Activated naive CD8-positive, alpha-beta T cell treated with anti-CD3 and anti-CD28 coated beads, Interleukin-2, amount 10 ng/mL, durations not matched to agents 7 days and 5 days (primary cell): ENCODE measurements at places on chromosomes 1 and 21.
A peak's percentile ranks its signal among the peaks of the same experiment; 100 is the strongest.

DNA sequence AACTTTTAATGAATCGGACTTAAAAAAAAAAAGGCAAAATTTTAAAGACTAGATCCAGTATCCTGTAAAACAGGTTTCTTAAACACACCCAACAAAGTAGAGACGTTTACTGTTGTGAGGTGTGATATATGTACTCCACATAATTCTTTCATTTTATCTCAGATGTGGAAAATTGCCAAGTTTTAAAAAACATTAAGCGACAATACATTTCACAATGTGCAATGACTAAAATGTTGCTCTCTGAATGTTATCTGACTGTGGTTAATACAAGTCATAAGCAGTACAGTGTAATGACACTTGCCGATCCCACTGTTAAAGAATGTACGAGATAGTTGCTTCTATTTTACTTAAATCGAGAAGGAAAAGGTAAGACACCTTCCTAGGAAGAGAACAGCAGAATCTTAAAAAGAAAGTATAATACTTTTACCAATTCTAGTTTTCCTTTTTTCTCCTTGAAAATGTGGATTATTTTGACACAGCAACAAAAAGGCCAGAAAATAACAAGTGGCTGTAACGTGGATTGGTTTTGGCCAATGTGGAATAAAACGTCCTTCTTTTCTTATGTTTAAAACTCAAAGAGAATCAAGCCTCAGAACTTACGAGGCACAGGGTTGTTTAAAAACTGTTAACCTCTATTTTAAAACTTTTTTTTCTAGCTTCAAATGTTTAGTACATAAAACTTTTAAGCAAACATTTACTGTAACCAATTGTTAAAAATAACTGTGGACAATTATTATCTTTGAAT is 51.4 kb downstream of the TP53BP2 start:
- H3K36me3 ChIP-seq, result peaks cover 16% of the 10 kb centered on the region

GRCh38 chr1:184682956-184683355 is 71.7 kb downstream of the EDEM3 start:
- no peak overlapping the region for H3K4me3 ChIP-seq
- H3K27ac ChIP-seq, result no peak overlapping the region
- no peaks in the 10 kb centered on the region for H3K4me1 ChIP-seq
- H3K27me3 ChIP-seq, result peaks cover 3% of the 10 kb centered on the region
- H3K36me3 ChIP-seq, result no peaks in the 10 kb centered on the region

- DNase-seq, result no peak
- no peak overlapping the region for H3K4me3 ChIP-seq
- H3K36me3 ChIP-seq, result no peaks in the 10 kb centered on the region
- H3K27me3 ChIP-seq, result no peaks in the 10 kb centered on the region
- H3K27ac ChIP-seq, result no peak overlapping the region
These were observed 264.0 kb downstream of the CTH start for GRCh38 chr1:70674941-70675685.

GRCh38 chr1:150789396-150789795 is 18.7 kb downstream of the CTSK start:
- peaks cover 3% of the 10 kb centered on the region for H3K4me1 ChIP-seq
- H3K36me3 ChIP-seq, result peaks cover 4% of the 10 kb centered on the region
- H3K4me3 ChIP-seq, result no peak overlapping the region
- no peaks in the 10 kb centered on the region for H3K27me3 ChIP-seq

DNA sequence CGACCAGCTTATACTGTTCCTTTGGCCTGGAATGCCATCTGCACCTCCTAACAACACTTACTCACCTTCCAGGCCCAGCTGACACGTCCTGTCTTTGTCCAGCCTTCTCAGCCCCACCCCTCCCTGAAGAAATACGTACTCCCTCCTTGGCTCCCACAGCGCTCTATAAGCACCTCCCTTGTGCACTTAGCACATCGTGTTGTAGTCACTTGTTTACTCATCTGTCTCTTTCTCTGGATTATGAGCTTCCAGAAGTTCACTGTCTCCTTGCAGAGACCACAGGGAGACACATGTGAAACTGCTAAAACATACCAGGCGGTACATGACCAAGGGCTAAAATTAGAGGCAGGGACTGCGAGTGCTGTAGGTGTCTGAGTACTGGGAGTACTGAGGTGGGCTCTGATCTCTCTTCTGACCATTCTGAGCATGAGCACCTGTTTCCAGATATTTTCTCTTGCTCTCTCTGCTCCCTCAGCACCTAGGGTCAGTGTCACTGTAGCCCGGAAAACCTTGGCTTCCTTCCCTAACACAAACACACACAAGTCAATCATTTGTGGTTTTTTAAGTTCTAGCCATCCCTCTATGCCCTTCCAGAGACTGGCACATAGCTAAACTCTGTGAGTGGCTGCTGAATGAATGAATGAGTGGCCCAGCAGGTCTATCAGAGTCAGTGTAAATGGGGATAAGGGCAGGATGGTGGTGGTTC is 5.1 kb downstream of the DCST1 start:
- peaks cover 8% of the 10 kb centered on the region for H3K4me1 ChIP-seq
- no peak overlapping the region for H3K4me3 ChIP-seq
- peaks cover 24% of the 10 kb centered on the region for H3K27me3 ChIP-seq
- no peak for DNase-seq

- H3K27ac ChIP-seq, result no peak overlapping the region
- no peaks in the 10 kb centered on the region for H3K36me3 ChIP-seq
- H3K4me3 ChIP-seq, result no peak overlapping the region
- DNase-seq, result no peak
These were observed 125.7 kb downstream of the LYPLAL1 start for GRCh38 chr1:219299420-219299819.

- peaks cover 6% of the 10 kb centered on the region for H3K36me3 ChIP-seq
- no peak for DNase-seq
- no peaks in the 10 kb centered on the region for H3K27me3 ChIP-seq
- peak overlapping the region; percentile 96 for H3K27ac ChIP-seq
- peak overlapping the region; percentile 98 for H3K4me3 ChIP-seq
These were observed 322 bp downstream of the TFB2M start for GRCh38 chr1:246565751-246566127.

DNA sequence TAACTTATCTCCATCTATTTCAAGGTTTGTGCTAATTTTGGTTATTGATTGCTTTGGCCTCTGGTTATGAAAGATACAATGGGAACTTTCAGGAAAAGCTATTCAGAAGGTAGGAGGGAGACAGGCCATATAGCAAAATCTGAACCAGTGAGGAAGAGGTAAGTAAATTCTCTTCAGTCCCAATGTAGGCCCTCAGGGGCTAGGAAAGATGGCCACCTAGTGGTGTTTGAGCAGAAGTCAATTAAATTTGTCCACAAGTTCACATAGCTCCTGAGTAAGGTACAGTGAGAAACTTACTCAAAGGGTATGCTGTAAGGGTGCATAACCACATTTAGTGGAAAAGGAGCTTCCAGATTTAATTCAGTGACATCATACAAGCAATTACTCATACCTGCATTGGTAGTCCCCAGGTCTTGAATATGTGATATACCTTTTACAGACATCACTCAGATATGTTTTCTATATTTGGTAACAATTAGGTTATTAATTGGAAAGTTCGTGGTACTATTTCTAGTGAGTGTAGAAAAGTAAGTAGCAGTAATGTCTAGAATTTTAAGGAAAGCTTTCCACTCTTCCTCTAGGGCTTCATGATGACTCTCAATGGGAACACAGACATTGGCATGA is 21.4 kb upstream of the FMO1 start:
- no peaks in the 10 kb centered on the region for H3K4me1 ChIP-seq
- no peak for DNase-seq
- peaks cover 14% of the 10 kb centered on the region for H3K27me3 ChIP-seq
- no peak overlapping the region for H3K27ac ChIP-seq
- no peak overlapping the region for H3K4me3 ChIP-seq

GRCh38 chr1:212457740-212458338 is 25.1 kb downstream of the NENF start:
- H3K27ac ChIP-seq, result no peak overlapping the region
- no peak overlapping the region for H3K4me3 ChIP-seq
- no peaks in the 10 kb centered on the region for H3K36me3 ChIP-seq
- DNase-seq, result peak; percentile 58

GRCh38 chr21:37393030-37393429 is 26.5 kb downstream of the DYRK1A start:
- H3K36me3 ChIP-seq, result peaks cover 8% of the 10 kb centered on the region
- no peak overlapping the region for H3K4me3 ChIP-seq
- peaks cover 42% of the 10 kb centered on the region for H3K4me1 ChIP-seq
- H3K27ac ChIP-seq, result peak overlapping the region; percentile 12
- H3K27me3 ChIP-seq, result no peaks in the 10 kb centered on the region

DNA sequence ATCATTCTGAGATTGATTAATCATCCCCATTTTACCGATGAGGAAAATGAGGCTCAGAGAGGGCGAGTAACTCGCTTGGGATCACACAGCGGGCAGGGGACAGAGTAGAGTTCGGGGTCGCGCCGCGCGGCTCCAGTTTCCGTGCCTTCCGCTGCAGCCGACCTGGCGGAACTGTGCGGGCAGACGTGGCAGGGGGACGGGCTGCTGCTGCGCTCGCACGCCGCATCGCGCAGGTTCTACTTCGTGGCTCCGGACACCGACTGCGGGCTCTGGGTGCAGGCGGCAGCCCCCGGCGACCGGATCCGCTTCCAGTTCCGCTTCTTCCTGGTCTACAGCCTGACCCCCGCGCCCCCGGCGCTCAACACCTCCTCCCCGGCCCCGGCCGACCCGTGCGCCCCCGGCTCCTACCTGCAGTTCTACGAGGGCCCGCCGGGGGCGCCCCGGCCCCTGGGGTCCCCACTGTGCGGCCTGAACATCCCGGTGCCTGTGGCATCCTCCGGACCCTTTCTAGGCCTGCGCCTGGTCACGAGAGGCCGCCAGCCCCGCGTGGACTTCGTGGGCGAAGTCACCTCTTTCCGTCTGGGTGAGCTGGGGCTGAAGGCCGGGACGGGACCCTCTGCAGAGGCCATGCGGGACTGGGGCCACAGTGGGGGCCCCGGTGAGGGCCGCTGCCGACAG is 2.3 kb downstream of the LDLRAD2 start:
- peaks cover 19% of the 10 kb centered on the region for H3K27me3 ChIP-seq
- DNase-seq, result peak; percentile 55
- H3K27ac ChIP-seq, result no peak overlapping the region
- H3K36me3 ChIP-seq, result no peaks in the 10 kb centered on the region

DNA sequence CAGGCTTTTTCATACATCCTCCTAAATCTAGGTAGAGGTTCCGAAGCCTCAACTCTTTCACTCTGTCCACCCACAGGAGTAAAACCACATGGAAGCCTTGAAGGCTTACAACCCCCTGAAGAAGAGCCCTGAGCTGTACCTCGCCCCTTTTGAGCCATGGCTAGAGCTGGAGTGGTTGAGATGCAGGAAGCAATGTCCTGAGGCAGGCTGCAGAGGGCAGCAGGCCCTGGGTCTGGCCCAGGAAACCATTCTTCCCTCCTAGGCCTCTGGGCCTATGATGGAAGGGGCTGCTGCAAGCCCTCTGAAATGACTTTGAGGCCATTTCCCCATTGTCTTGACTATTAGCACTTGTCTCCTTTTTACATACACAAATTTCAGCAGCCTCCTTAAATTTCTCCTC is 1503.0 kb downstream of the KCNT2 start:
- no peak for DNase-seq
- no peak overlapping the region for H3K27ac ChIP-seq
- H3K4me1 ChIP-seq, result no peaks in the 10 kb centered on the region
- no peaks in the 10 kb centered on the region for H3K36me3 ChIP-seq
- H3K27me3 ChIP-seq, result no peaks in the 10 kb centered on the region

DNA sequence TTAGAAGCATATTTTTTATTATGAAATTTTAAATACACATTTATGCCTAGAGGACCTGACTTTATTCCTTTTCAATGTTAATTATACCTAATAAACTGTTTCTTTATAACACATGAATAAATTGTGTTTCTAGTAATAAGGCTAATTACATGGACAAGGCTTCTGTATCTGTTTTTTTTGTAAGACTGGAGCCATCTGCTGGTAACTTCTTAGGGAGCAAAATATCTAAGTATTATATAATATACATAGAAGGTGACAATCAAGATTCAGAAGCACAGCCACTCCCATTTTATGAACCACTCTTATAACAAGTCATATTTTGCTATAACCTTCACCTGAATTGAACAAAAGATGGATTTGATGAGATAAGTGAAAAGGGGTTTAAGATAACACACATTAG is 84.2 kb downstream of the LBR start:
- DNase-seq, result no peak
- H3K4me1 ChIP-seq, result no peaks in the 10 kb centered on the region
- no peaks in the 10 kb centered on the region for H3K36me3 ChIP-seq
- H3K27me3 ChIP-seq, result peaks cover 24% of the 10 kb centered on the region
- H3K27ac ChIP-seq, result no peak overlapping the region

DNA sequence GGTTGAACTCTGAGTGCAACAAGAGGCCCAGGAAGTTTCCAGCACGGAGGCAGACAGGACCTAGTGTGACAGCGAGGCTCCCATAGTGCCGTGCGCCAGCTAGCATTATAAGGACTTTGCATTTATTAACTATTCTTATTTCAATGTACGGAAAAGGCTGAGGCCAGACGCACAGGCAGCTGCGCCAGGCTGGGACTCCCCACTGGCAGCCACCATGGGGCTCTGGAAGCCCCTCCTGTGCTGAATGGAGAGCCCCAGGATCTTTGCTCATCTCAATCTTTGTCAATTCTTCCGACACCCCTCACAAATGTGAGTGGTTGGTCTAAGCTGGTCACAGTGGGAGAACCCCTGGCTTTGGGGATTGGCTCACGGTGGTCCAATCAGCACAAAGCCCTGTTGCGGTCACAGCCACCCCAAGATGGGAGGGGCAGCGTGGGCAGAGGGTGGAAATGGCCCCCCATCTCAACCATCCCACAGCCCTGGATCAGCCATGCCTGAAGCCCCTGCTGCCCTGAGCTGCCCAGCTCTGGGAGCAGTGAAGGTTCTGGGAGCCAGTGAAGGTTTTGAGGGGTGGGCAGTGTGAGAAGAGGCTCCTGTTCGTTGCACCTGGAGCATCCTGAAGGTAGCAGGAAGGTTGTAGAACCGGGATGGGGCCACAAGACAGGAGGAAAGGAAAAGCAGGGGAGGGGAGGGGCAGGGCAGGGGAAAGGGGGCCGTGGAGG is 59.5 kb upstream of the ADARB1 start:
- DNase-seq, result no peak
- H3K36me3 ChIP-seq, result peaks cover 1% of the 10 kb centered on the region
- peaks cover 38% of the 10 kb centered on the region for H3K27me3 ChIP-seq
- peaks cover 4% of the 10 kb centered on the region for H3K4me1 ChIP-seq
- no peak overlapping the region for H3K4me3 ChIP-seq

DNA sequence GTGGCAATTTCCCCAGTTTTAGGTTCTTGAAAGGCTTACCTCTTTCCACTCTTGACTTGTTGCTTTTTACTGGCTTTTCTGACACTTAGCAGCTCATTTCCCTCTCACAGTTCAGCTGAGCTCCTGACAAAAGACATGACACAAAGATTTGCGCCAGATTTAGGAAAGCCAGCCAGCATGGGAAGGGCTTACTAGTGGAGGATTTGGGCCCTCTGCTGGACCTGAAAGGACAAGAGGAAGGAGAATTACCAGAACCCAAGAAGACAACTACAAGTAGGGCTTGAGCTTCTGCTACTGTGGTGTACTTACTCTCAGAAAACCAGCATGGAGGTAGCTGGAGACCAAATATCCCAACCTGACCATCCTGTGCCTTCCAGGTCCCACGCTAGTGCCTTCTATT is 784.5 kb downstream of the BRINP3 start:
- H3K36me3 ChIP-seq, result no peaks in the 10 kb centered on the region
- H3K4me3 ChIP-seq, result no peak overlapping the region
- no peak overlapping the region for H3K27ac ChIP-seq
- no peaks in the 10 kb centered on the region for H3K27me3 ChIP-seq
- H3K4me1 ChIP-seq, result no peaks in the 10 kb centered on the region

DNA sequence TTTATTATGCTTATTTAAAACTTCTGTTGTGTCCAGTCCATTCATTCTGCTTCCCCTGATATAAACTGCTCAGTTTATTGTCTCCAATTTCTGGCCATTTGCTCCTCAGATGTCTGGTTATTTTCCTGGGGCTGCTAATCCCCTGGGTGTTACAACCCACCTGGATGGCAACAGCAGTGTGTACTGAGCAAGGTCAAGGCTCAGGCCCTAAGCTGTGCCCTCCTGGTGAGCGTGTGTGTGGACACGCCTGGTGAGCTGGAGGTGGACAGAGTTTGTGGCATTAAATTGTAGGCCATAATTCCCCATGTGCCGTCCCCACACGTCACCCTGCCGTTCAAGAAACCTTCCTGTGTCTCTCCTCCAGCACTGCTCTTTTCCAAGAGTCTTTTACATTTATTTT is 18.1 kb upstream of the KIF1B start:
- H3K36me3 ChIP-seq, result no peaks in the 10 kb centered on the region
